ENCODE measurements at places on chromosomes 11 and 22. TPM values are rescaled to one million over a fixed set of nuclear protein-coding genes. Genes with fewer than 3 reads are reported as not detected.

The MOGAT2 gene
- total RNA-seq = not detected

The CDON gene
- total RNA-seq = 3.6 TPM

The PGA5 gene
- not detected for total RNA-seq

The DRD2 gene
- not detected for total RNA-seq

The TLCD5 gene
- 7.2 TPM for total RNA-seq

The LARGE1 gene
- total RNA-seq = 2.4 TPM

The CAPN5 gene
- total RNA-seq = 12.4 TPM

The SYT8 gene
- 0.41 TPM for total RNA-seq

The RTN4RL2 gene
- 99.8 TPM for total RNA-seq

The DNAJB7 gene
- total RNA-seq = not detected

The PLA2G3 gene
- total RNA-seq = not detected

The SIK2 gene
- 6.7 TPM for total RNA-seq

The CDC42EP2 gene
- 14.9 TPM for total RNA-seq

The OR51F2 gene
- not detected for total RNA-seq

The ALX4 gene
- 4.0 TPM for total RNA-seq

The NARS2 gene
- total RNA-seq = 18.3 TPM

The SLC22A9 gene
- total RNA-seq = not detected

The PICK1 gene
- total RNA-seq = 10.3 TPM

The MEI1 gene
- 0.21 TPM for total RNA-seq

The CHRM1 gene
- total RNA-seq = not detected

The CASP4 gene
- total RNA-seq = 4.4 TPM

The CCDC89 gene
- total RNA-seq = not detected

The LDLRAD3 gene
- total RNA-seq = 25.8 TPM

The C11orf87 gene
- not detected for total RNA-seq

The YWHAH gene
- total RNA-seq = 159 TPM

The RNF169 gene
- 5.3 TPM for total RNA-seq

The SLC25A17 gene
- 20.8 TPM for total RNA-seq

The TEAD1 gene
- total RNA-seq = 37.9 TPM

The AIFM3 gene
- 4.5 TPM for total RNA-seq

The RASSF10 gene
- 3.4 TPM for total RNA-seq

The CACNA1I gene
- 0.02 TPM for total RNA-seq

The NPAS4 gene
- not detected for total RNA-seq

The GSTT2B gene
- total RNA-seq = 0.40 TPM

The OR51I1 gene
- total RNA-seq = not detected

The PKP3 gene
- 36.4 TPM for total RNA-seq

The RNF215 gene
- 14.0 TPM for total RNA-seq

The ZNF408 gene
- total RNA-seq = 16.9 TPM

The SBF2 gene
- total RNA-seq = 16.0 TPM

The RFPL2 gene
- not detected for total RNA-seq

The PNPLA5 gene
- total RNA-seq = not detected

The MMP13 gene
- 0.15 TPM for total RNA-seq

The CTTN gene
- 227 TPM for total RNA-seq

The HPX gene
- 0.83 TPM for total RNA-seq

The UBQLN3 gene
- total RNA-seq = not detected

The TRPC6 gene
- total RNA-seq = 0.71 TPM

The IGSF9B gene
- total RNA-seq = 1.8 TPM

The MIOX gene
- not detected for total RNA-seq

The PTH gene
- total RNA-seq = not detected

The GLB1L3 gene
- not detected for total RNA-seq

The CARD18 gene
- total RNA-seq = not detected

The TRPM5 gene
- not detected for total RNA-seq

The DMC1 gene
- total RNA-seq = 5.4 TPM

The AASDHPPT gene
- 27.3 TPM for total RNA-seq

The CREB3L1 gene
- 6.6 TPM for total RNA-seq

The KRTAP5-1 gene
- not detected for total RNA-seq

The GRAMD4 gene
- total RNA-seq = 25.3 TPM
